Ovary (tissue), 10 donors: ENCODE measurements at places on chromosomes 5 and 9. TPM values are rescaled to one million over a fixed set of nuclear protein-coding genes. Genes with fewer than 3 reads are reported as not detected.

GRCh38 chr5:94689908-94690307 lies 71.4 kb downstream of the SLF1 start:
- no peaks in the 10 kb centered on the region for H3K4me1 ChIP-seq
- DNase-seq = no peak
- no peak overlapping the region for H3K4me3 ChIP-seq
- H3K27me3 ChIP-seq = no peaks in the 10 kb centered on the region

GRCh38 chr9:132241840-132242620 lies 80.2 kb downstream of the NTNG2 start:
- no peak overlapping the region for H3K27ac ChIP-seq
- peak overlapping the region; percentile 69 for H3K4me3 ChIP-seq
- H3K27me3 ChIP-seq = no peaks in the 10 kb centered on the region
- no peaks in the 10 kb centered on the region for H3K36me3 ChIP-seq
- peaks cover 5% of the 10 kb centered on the region for H3K4me1 ChIP-seq
- DNase-seq = peak; percentile 54

The ZFP2 gene
- 2.4 TPM for polyA plus RNA-seq

GRCh38 chr9:136494531-136495215 lies 11.8 kb upstream of the SEC16A start:
- no peak overlapping the region for H3K27ac ChIP-seq
- no peak overlapping the region for H3K4me3 ChIP-seq
- no peaks in the 10 kb centered on the region for H3K36me3 ChIP-seq
- no peaks in the 10 kb centered on the region for H3K4me1 ChIP-seq
- DNase-seq = no peak

- DNase-seq = no peak
- no peaks in the 10 kb centered on the region for H3K4me1 ChIP-seq
- no peak overlapping the region for H3K4me3 ChIP-seq
- no peak overlapping the region for H3K27ac ChIP-seq
Observed at GRCh38 chr5:126139086-126139485, 284.1 kb upstream of the GRAMD2B start.

- DNase-seq = peak; percentile 30
- no peak overlapping the region for H3K4me3 ChIP-seq
- no peak overlapping the region for H3K27ac ChIP-seq
- no peaks in the 10 kb centered on the region for H3K4me1 ChIP-seq
- H3K36me3 ChIP-seq = no peaks in the 10 kb centered on the region
- no peaks in the 10 kb centered on the region for H3K27me3 ChIP-seq
Observed at GRCh38 chr5:116378007-116378776, 196.4 kb downstream of the SEMA6A start.

DNA sequence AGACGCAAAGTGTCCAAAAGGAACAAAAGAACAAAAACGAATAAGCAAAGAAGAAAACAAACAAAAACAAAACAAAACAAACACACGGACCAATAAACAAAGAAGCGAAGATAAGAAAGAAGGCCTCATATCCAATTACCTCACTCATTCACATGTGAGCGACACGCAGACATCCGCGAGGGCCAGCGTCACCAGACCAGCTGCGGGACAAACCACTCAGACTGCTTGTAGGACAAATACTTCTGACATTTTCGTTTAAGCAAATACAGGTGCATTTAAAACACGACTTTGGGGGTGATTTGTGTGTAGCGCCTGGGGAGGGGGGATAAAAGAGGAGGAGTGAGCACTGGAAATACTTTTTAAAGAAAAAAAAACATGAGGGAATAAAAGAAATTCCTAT lies 28.3 kb upstream of the WWC1 start:
- no peak overlapping the region for H3K4me3 ChIP-seq
- no peak overlapping the region for H3K27ac ChIP-seq
- no peaks in the 10 kb centered on the region for H3K36me3 ChIP-seq
- H3K4me1 ChIP-seq = peaks cover 1% of the 10 kb centered on the region
- no peaks in the 10 kb centered on the region for H3K27me3 ChIP-seq
- no peak for DNase-seq

GRCh38 chr5:138708791-138709190 lies 44.4 kb upstream of the CTNNA1 start:
- no peaks in the 10 kb centered on the region for H3K27me3 ChIP-seq
- no peaks in the 10 kb centered on the region for H3K36me3 ChIP-seq
- H3K27ac ChIP-seq = no peak overlapping the region
- H3K4me3 ChIP-seq = no peak overlapping the region
- DNase-seq = no peak

GRCh38 chr5:163260961-163261360 lies 176.4 kb upstream of the CCNG1 start:
- no peaks in the 10 kb centered on the region for H3K27me3 ChIP-seq
- no peaks in the 10 kb centered on the region for H3K4me1 ChIP-seq
- H3K36me3 ChIP-seq = no peaks in the 10 kb centered on the region
- H3K27ac ChIP-seq = no peak overlapping the region
- no peak for DNase-seq
